ENCODE measurements at places on chromosomes 7 and 10. TPM values are rescaled to one million over a fixed set of nuclear protein-coding genes. Genes with fewer than 3 reads are reported as not detected.

Gene FKBP6
- total RNA-seq: not detected

Gene SNX13
- 23.7 TPM for total RNA-seq

Gene PHKG1
- total RNA-seq: 2.8 TPM

Gene IFRD1
- 72.8 TPM for total RNA-seq

Gene CCM2
- total RNA-seq: 63.1 TPM

Gene CC2D2B
- not detected for total RNA-seq

Data from activated CD4-positive, alpha-beta T cell treated with anti-CD3 and anti-CD28 coated beads, Interleukin-2, amount 10 ng/mL, durations not matched to agents 24 days and 14 days (primary cell).